ENCODE measurements at places on chromosomes 4 and X.
A peak's percentile ranks its signal among the peaks of the same experiment; 100 is the strongest.

DNA sequence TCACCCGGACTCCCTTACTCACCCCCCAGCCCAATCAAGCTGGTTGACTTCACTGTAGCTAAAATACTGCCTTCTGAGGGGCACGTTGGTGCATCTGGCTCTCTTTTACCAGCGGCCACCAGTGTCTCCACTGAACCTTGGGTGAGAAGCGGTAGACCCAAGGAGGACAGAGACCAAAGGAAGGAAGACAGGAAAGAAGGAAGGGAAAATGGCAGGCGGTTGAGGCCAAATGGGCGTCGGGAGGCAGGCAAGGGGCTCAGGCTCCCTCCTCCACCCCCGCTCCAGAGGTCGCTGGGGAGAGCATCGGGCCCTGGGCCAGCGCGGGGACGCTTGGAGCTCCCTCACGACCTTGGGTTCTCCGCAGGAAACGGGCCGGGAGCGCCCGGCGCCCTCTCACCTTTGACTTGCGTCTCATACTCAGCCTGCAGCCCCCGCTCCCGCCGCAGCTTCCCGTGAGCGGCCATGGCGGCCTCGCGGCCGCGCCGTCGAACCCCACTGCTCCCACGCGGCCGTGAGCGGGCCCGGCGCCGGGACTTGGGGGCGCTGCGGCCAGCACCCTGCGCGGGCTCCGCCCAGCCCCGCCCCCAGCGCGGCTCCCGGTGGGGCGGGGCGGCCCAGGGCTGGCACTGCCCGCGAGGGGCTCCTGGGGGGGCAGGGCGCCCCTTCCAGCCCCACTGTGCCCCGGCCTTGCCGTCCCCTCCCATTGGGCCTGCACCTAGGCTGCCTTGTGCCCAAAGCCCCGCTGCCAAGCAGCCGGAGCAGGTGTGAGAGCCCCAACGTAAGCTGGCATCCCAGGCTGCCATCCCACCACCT lies at the start of gene ARHGAP4:
Gene ARHGAP4, minus strand, starts transcription at position 526 of the 813 bp plus-strand sequence. Its CDS starts 62 bp downstream, at position 464.
- H3K4me3 ChIP-seq: peak within 1 kb of the TSS; percentile 58
- H3K4me1 ChIP-seq: peaks cover 72% of the 10 kb centered on the region
- no peaks in the 10 kb centered on the region for H3K36me3 ChIP-seq
- no peaks in the 10 kb centered on the region for H3K27me3 ChIP-seq
- peak within 1 kb of the TSS; percentile 98 for H3K27ac ChIP-seq

DNA sequence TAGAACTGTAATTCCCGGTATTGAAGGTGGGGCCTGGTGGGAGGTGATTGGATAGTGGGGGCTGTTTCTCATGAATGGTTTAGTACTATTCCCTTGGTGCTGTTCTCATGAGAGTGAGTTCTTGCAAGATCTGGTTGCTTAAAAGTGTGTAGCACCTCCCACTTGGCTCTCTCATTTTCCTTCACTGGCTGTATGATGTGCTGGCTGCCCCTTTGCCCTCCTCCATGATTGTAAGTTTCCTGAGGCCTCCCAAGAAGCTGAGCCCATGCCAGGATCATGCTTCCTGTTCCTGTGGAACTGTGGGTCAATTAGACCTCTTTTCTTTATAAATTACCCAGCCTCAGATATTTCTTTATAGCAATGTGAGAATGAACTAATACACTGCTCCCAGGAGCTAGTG lies 8.7 kb downstream of the ANXA10 start:
- H3K27me3 ChIP-seq: no peaks in the 10 kb centered on the region
- DNase-seq: no peak
- no peak overlapping the region for H3K27ac ChIP-seq
- no peak overlapping the region for H3K4me3 ChIP-seq
- no peaks in the 10 kb centered on the region for H3K36me3 ChIP-seq

DNA sequence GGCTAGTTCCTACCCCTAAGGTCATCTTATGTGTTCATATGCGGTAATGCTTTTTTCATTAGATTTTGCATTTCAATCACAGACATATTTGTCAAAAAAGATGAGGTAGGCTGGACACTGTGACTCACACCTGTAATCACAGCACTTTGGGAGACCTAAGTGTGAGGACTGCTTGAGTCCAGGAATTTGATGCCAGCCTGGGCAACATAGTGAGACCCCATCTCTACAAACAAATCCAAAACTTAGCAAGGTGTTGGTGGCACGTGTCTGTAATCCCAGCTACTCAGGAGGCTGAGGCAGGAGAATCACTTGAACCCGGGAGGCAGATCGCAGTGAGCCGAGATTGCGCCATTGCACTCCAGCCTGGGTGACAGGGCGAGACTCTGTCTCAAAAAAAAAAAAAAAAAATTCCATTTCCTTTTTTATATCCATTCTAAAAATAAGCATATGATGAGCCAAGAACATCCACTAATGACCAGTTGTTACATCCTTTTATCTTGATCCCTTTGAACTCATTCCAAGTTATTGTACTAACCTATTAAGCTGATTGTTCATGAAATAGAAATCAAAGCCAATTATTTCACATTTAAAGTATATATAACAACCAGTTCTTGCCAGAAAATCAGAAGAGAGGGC lies 23.4 kb downstream of the PGAM4 start:
- no peak for DNase-seq
- no peaks in the 10 kb centered on the region for H3K27me3 ChIP-seq
- no peaks in the 10 kb centered on the region for H3K36me3 ChIP-seq
- H3K27ac ChIP-seq: no peak overlapping the region

DNA sequence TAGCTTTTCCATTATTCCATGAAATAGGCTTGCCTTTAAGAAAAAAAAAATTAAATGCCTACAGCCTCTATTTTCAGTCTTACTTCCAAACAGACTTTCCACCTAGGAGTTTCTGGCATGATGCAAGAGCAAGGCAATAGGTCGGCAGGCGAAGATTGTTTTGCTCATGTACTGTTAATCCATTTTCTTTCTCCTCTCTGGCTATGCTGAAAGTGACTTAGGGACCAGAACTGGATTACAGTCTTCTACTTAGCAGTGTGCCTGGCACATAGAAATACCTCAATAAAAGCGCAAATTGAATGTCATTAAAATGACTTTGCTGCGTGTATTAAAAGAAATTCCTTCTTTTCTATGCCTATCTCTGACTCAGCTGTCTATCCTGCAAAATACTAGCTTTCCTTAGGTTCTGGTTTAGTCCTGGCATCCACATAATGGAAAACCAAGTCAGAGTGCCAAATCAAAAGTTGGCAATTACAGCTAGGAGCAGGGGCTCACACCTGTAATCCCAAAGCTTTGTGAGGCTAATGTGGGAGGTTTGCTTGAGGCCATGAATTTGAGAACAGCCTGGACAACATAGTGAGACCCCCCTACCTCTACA lies 51.9 kb downstream of the CC2D2A start:
- no peak for DNase-seq
- H3K36me3 ChIP-seq: peaks cover 33% of the 10 kb centered on the region
- H3K4me3 ChIP-seq: no peak overlapping the region
- H3K4me1 ChIP-seq: no peaks in the 10 kb centered on the region
- H3K27me3 ChIP-seq: no peaks in the 10 kb centered on the region
- H3K27ac ChIP-seq: no peak overlapping the region

DNA sequence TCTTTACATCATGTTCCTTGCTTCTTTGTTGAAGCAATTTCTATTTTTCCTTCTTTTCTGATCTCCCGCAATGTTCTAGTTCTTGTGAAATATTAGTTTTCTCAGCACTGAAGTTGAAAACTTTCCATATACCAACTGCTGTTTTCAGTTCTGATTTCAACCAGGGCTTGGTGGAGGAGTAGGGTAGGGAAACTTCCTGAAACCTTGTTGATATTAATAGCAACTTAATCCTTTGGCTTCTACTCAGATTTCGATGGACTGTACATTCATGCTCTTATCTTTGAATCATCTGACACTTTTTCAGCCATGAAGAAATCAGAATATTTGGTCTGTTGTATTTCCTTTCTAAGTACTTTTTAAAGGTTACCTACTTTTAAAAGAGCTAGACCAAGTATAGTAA lies 315.8 kb downstream of the RPA4 start:
- H3K4me1 ChIP-seq: no peaks in the 10 kb centered on the region
- DNase-seq: no peak
- no peaks in the 10 kb centered on the region for H3K27me3 ChIP-seq
- H3K27ac ChIP-seq: no peak overlapping the region

DNA sequence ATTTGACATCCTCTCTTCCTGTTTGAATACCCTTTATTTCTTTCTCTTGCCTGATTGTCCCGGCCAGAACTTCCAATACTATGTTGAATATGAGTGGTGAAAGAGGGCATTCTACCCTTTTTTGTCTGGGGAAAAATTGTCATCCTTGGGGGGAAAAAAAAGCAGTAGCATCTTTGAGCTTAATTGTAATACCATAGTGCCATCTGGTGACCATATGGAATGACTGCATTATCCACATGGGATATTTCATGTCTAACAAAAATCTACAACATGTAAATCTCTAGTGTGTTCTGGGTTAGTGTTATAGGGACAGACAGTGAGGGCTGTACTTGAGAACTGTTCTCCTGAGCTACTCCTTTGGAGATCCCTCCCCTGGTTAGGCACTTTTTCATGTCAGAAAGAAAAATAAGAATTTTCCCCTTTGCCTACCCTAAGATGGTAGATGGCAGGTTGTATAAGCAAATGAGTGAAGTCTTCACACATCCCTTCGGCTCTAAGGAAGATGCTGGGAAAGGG lies 26.0 kb downstream of the CAPN6 start:
- no peaks in the 10 kb centered on the region for H3K27me3 ChIP-seq
- H3K36me3 ChIP-seq: no peaks in the 10 kb centered on the region
- H3K4me1 ChIP-seq: no peaks in the 10 kb centered on the region
- no peak for DNase-seq
- H3K4me3 ChIP-seq: no peak overlapping the region

DNA sequence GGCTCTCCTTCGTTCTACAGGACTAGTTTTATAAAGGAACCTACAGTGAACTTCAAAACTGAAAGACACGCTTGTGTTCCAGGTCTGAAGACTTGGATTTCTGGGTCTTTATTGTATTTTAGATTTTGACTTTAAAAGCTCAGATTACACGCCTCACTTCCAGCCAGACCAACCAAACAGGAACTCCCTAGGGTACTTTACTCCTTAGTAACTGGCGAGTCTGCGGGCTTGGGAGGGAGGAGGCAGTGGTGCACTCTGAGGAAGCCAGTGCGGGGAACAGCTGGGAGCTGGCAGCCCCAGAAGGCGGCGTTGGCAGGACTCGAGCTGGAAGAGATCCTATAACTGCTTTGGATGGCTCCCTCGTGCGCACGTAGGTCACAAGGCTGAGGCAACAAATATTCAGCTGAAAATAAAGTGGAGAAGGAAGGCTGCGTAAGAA lies 391 bp upstream of the PHKA1 start:
- peak overlapping the region; percentile 84 for H3K27ac ChIP-seq
- peaks cover 15% of the 10 kb centered on the region for H3K4me1 ChIP-seq
- peak overlapping the region; percentile 56 for H3K4me3 ChIP-seq
- no peaks in the 10 kb centered on the region for H3K36me3 ChIP-seq
- no peak for DNase-seq

- H3K4me3 ChIP-seq: no peak overlapping the region
- H3K27ac ChIP-seq: no peak overlapping the region
- H3K4me1 ChIP-seq: no peaks in the 10 kb centered on the region
- DNase-seq: no peak
- peaks cover 47% of the 10 kb centered on the region for H3K36me3 ChIP-seq
Observed at GRCh38 chr4:3227878-3228675, 20.9 kb upstream of the MSANTD1 start.

- no peak for DNase-seq
- H3K36me3 ChIP-seq: peaks cover 15% of the 10 kb centered on the region
- H3K27ac ChIP-seq: peak overlapping the region; percentile 83
- H3K4me1 ChIP-seq: peaks cover 32% of the 10 kb centered on the region
- H3K4me3 ChIP-seq: peak overlapping the region; percentile 83
- H3K27me3 ChIP-seq: no peaks in the 10 kb centered on the region
Observed at GRCh38 chr4:56976837-56977320, 527 bp downstream of the NOA1 start.

DNA sequence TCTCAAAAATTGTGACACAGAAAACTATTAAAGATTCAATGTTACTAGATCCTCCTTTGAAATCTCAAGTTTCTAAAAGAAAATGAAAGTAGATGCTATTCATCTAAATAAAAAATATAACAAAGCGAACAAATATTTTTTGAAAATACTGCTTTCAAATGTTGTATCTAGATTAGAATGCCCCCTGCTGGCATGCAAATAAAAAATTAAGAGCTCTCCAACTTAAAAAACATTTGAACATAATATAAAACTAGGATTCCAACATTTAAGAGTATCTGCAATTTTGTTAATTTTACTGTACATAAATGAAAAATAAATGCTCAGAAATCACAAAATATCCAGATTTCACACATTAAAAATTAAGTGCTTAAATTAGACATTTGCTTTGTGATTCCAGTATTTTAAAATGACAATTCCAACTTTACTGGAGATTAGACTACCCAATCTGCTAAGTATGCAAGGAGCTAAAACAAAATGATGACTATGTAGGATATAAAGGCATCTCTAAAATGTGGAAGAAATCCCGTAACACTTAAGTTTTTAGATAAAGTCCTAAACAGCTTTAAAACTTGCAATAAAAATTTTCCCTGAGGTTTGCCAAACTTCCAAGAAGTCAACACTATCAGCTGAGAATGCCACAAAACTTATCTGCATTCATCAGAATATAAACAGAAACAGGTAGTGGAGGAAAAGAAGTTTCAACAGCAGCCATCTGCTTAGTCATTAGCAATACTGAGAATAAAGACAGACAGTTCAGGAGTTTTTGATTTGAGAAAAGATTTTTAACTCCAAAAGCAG lies 32.7 kb downstream of the DHX15 start:
- peaks cover 38% of the 10 kb centered on the region for H3K4me1 ChIP-seq
- peaks cover 74% of the 10 kb centered on the region for H3K36me3 ChIP-seq
- H3K27me3 ChIP-seq: no peaks in the 10 kb centered on the region

DNA sequence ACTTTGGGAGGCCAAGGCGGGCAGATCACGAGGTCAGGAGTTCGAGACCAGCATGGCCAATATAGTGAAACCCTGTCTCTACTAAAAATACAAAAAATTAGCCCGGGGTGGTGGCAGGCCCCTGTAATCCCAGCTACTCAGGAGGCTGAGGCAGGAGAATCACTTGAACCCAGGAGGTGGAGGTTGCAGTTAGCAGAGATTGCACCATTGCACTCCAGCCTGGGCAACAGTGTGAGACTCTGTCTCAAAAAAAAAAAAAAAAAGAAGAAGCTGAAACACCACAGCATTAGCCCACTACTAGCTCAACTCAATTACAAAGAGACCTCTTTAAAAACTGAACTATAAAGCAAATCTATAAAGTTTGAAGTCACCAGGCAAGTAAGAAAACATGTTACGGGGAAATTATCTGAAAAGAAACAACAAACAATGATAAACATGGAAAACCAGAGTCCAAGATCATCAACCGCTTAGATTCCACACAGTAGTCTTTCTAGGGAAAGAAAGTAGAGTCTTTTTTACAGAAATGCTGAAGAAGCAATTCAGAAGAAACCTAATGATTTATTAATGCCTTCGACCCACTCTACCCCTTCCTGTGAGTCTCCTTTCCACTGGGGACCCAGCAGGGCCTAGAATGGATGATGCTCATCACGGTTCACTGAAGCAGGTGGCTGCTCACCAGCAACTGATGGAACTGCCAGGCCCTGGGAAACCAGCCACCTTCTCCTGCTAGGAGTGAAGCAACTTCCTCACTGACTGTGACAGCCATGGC lies 6.6 kb downstream of the SAT1 start:
- H3K27ac ChIP-seq: no peak overlapping the region
- DNase-seq: no peak
- H3K4me3 ChIP-seq: no peak overlapping the region
- no peaks in the 10 kb centered on the region for H3K36me3 ChIP-seq
- H3K4me1 ChIP-seq: peaks cover 17% of the 10 kb centered on the region
